Left renal cortex interstitium (tissue), 4 donors: ENCODE measurements at places on chromosomes 6 and 20. TPM values are rescaled to one million over a fixed set of nuclear protein-coding genes. Genes with fewer than 3 reads are reported as not detected.

DNA sequence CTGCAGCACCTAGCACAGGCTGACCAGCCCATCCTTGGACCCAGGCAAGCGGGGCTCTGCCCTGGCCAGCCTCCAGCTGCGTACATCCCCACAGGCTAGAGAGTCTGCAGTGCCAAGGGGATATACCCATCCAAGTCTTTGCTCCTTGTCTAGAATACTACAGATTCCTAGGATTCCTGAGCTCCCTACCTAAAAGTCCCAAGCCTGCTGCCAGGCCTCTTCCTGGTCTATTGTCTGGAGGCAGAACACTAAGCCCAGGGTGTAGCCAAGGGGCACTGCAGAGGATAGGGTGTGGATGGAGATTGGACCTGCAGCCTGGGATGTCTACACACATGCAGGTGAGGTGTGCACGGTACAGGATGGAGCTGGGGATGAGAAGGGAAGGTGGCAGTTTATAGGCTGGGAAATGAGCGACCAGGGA, 90.0 kb upstream of the SIRPA start:
- DNase-seq, result no peak

DNA sequence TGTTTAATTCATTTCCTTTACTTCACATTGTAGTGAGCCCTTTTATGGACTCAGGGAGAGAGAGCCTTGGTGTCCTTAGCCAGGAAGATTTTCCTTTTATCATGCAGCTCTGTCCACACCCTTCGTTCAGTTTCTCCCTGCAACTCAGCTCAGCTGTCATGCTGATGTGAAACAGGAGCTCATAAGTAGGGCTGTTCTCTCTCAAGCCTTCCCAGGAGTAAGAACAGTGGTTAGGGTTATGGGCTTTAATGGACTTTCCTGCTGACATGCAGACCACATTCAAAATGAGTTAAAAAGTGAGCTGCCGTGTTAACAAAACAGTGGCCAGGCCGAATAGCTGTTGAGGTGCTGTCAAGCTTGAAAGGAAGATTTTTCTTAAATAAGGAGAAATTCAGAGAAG, 104.1 kb downstream of the BCKDHB start:
- no peak for DNase-seq

- no peak for DNase-seq
Measured at GRCh38 chr6:10847684-10848083, 9.3 kb upstream of the MAK start.

DNA sequence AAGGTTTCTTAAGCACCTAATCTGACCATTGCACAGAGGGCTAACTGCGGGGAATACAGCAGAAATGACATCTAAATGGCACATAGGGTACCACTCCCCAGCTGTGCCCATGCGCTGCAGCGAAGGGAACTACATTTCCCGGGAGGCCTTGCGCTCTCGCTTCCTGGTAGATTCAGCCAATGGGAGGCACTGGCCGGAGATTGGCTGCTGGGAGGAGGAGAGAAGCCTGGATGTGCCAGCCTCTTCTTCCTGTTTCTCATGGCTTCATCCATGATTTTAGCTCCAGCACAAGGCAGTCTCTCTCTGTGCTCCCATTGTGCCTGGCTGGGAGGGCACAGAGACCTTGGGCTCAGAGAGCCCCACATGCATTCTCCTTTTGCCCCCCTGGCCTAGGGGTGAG, 101.7 kb upstream of the FOXA2 start:
- DNase-seq, result no peak

GRCh38 chr6:71463061-71463460, 174.4 kb downstream of the OGFRL1 start:
- DNase-seq, result no peak

DNA sequence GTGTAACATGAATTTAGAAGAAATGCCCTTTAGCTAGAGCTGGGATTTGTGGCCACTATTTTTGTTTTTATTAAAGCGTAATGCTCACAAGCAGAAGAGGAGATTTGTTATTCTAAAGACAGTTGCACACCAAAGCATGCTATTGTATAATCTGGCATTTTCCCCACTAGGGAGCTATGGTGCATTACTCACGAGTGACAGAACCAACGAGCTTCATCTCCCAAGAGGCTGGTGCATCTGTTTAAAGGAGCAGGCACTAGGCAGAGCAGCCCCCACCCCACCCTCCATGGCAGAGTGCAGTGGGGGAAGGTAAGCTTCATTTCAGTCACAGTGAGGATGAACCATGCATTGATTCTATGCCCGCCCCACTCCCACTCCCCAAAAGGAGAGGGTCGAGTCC, 287.3 kb upstream of the TSHZ2 start:
- DNase-seq, result no peak

DNA sequence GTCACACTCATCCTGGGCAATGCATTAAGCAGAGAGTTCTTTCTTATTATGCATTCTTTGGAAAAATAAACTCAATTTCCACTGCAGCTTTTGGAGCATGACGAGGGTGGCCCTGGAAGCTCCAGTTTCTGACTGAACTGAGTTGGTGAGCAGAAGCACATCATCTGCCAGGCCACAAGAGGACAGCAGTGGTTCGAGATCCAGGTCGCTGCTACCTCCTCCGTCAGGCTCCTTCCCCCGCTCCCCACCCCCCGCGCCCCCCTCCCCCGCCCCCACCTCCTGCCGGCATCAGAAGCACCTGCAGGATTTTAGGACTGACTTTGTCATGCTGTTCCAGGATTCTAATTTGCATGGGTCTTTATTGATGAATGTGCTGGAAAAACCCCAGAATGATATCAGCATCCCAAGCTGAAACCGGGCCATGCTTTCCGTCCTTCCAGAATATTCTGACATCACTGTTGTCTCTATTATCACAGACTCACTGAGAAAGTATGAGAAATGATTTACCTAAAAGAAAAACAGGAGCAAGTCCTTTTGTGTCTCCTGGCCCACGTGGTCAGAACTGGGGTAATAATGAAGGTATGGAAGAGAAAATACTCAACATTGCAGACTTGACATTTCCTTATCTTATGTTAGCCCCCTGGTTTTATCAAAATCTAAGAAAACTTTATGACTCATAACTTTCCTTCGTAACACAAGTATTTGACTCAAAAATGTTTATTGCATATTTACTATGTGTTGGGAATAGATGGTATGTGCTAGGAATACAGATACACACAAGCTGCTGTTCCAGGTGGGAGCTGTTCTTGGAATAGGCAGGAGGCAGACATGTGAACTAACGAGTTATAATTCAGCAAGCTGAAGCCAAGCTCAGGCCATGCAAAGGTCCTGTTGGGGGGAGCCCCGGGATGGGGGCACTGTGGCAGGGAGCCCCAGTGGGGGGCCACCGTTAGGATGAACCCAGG, 220.2 kb upstream of the EXOC2 start:
- no peak for DNase-seq

- no peak for DNase-seq
Measured at GRCh38 chr6:55047451-55048044, 126.8 kb upstream of the HCRTR2 start.

GRCh38 chr6:140209775-140210174, 835.3 kb upstream of the CITED2 start:
- no peak for DNase-seq

DNA sequence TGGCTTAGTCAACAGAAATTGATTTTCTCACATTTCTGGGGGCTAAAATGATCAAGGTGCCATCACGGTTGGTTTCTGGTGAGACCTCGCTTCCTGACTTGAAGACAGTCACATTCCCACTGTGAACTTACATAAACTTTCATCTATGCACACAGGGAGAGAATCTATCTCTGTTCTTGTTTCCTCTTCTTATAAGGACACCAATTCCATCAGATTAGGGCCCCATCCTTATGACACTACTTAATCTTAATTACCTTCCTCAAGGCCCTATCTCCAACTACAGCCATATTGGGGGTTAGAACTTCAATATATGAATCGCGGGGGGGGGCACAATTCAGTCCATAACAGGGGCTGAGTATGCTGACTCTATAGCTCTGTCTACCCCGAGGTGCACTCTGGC, 10.6 kb upstream of the SCGN start:
- no peak for DNase-seq

DNA sequence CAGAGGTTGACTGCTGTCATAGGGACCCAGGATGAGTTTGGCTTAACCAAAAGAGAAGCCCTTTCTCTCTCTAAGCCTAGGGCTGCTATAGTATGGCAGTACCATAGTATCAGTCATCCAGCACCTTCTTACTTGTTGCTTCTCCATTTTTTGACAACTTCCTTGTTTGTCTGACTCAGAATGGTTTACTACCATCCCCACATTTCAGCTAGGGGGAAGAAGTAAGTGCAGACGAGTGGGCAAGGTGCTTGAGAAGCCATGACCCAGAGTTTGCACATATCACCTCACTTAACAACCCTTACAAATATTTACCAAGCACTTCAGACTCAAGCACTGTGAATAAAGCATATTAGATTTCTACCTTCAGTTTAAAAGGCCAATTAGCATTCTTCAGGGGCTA, 289.9 kb upstream of the TSHZ2 start:
- no peak for DNase-seq

Gene NRSN1
- 0.88 TPM for polyA plus RNA-seq

Gene COL19A1
- 3.3 TPM for polyA plus RNA-seq

Gene NOTCH4
- 30.8 TPM for polyA plus RNA-seq
